ENCODE measurements at places on chromosomes 13 and 19.

DNA sequence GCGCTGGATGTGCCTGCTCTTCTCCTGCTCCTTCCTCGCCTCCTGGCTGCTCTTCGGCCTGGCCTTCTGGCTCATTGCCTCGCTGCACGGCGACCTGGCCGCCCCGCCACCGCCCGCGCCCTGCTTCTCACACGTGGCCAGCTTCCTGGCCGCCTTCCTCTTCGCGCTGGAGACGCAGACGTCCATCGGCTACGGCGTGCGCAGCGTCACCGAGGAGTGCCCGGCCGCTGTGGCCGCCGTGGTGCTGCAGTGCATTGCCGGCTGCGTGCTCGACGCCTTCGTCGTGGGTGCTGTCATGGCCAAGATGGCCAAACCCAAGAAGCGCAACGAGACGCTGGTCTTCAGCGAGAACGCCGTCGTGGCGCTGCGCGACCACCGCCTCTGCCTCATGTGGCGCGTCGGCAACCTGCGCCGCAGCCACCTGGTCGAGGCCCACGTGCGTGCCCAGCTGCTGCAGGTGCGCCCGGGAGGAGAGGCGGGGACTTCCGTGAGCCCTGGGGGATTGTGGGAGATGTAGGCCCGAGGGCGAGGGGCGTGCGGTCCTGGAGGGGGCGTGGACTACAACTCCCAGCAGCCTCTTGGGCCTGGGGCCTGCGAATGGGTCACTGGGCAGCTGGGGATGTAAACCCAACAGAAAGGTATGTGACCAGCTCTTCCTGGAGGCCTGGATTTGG lies 6.7 kb downstream of the KCNJ14 start:
- DNase-seq = no peak

- no peak for DNase-seq
These were observed 1195.7 kb upstream of the PCDH20 start for GRCh38 chr13:62611343-62611742.

DNA sequence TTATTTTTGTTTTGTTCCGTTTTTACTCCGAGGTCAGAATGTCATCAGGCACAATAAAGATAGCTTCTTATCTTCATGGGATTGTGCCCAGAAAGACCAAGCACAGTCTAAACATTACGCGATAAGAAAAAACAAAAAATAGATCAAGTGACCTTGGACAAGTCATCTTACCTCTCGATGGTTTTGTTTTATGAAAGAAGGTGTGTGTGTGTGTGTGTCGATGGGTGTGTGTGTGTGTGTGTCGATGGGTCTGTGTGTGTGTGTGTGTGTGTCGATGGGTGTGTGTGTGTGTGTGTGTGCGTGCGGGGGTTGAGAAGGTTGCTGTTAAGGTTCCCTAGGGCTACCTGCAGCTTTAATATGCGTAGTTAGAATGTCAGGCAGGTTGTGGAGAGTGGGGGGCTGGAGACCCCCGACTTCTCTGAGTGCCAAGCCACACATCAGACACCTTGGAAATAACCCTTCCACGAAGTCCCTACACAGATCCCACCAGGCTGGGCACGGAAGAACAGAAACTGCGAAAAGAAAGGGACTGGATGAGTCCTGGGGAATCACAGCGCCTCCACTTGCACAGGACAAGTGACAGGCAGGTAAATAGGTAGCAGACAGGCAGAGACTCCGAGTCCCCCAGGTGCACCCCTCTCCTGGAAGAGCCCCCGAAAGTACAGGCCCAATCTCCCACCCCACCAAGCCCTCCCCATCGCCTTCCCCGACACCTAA lies 458 bp upstream of the ATP8A2 start:
- DNase-seq = no peak

GRCh38 chr13:33494596-33495204 lies 209.1 kb upstream of the STARD13 start:
- no peak for DNase-seq

- DNase-seq = no peak
These were observed 4.5 kb downstream of the DACH1 start for GRCh38 chr13:71862459-71862943.

Data from SHP77 treated with DMSO at 0.1 percent for 48 hours (cell line).